ENCODE measurements at places on chromosomes 3 and 15.

- DNase-seq = no peak
Observed at GRCh38 chr3:7328339-7328738, 467.4 kb downstream of the GRM7 start.

GRCh38 chr3:177358977-177359592 lies 161.8 kb upstream of the TBL1XR1 start:
- peak; percentile 31 for DNase-seq

- no peak for DNase-seq
Observed at GRCh38 chr3:127450331-127450730, 140.2 kb downstream of the TPRA1 start.

DNA sequence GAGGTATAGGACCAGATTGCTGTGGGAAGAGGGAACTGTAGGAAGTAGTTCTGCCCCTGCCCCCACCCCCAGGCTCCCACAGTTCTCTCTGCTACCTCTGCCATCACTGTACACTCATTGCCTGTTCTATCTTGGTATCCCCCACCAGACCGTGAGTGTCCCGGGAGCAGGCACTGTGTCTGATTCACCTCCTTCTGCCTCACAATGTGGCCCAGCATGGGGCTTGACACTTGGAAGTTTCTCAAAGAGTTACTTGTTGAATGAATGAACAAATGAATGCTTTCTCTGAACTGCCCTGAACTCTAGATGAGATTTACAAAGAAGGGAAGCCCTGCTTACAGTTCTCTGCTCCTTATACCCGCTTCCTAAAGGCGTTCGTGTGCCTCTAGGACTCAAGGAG lies 27.1 kb upstream of the PIK3CB start:
- DNase-seq = no peak

DNA sequence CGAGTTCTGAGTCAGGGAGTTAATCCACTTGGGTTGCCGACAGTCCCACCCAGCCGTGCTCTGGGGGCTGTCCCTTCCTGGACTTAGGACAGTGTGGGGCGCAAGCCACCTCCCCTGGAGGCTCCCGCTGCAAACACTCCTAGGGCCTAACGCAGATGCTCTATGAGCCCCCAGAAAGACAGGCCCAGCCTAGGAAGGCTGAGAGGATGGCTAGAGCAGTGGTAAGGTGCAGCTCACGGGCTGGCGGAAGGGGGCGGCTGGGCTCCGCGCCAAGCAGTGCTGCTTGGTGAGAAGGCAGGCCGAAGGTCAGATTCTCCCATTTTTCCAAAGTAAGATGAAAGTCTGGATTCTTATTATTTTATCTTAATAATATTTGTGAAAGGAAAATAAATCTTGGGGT lies 84.6 kb upstream of the ALDH1L1 start:
- no peak for DNase-seq

DNA sequence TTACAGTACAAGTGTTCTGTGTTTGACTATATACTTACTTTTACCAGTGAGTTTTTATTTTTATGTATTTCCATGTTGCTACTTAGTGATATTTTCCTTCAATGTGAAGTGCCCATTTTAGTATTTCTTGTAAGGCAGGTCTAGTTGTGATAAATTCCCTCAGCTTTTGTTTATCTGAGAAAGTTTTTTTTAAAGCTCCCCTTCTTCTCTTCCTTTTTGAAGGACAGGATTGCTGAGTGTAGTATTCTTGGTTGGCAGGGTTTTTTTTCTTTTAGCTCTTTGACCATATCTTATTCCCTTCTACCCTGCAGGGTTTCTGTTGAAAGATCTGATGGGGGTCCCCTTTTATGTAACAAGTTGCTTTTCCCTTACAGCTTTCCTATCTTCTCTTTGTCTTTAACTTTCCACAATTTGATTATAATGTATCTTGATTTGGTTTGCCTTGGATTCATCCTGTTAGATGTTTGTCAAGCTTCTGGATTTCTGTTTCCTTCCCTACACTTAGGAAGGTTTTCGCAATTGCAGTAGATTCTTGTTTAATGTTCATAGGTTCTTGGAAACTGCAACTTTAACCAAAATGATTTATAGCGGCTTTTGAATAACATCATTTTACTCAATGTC lies 7.9 kb downstream of the PLAAT1 start:
- no peak for DNase-seq

- DNase-seq = no peak
Observed at GRCh38 chr3:459311-459670, 262.7 kb downstream of the CHL1 start.

- peak; percentile 48 for DNase-seq
Observed at GRCh38 chr3:72152551-72153476, 367.9 kb upstream of the PROK2 start.

- no peak for DNase-seq
Observed at GRCh38 chr3:31465999-31466398, 66.7 kb upstream of the STT3B start.

DNA sequence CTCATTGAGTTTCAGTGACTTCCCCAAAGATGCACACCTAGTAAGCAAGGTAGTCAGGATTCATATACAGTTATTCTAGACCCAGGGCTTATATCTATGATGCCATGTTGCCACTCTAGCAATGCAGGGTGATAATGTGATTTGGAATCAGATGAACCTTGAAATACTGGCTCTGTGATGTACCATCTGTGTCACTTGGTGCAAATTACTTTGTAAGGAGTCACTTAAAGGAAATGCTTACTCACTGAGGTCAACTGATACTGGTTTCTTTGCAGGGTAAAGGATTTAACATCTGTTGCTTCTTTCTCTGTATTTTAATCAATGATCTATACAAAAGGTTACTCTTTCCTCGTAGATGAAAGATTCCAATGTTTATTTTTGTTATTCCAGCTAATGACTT lies 10.8 kb downstream of the ASB14 start:
- DNase-seq = no peak

DNA sequence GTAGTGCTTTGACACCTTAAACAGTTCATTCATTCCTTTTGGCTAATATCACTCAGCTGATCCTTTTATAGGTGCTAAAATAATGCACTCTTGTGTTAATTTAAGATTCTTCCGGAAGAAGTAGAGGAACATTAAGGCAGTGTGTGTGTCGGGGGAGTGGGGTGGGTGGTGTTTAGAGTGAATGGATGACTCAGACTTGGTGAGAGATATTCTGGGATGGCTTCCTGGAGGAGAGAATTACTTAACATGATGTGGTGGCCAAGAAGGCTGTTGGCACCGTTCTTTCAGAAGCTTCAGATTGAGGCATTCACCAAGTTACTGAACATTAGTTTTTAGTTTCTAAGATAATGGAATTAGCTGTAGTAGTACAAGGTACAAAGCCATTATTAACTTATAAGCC lies 125.6 kb upstream of the ROPN1 start:
- DNase-seq = no peak

GRCh38 chr3:5071061-5071460 lies 51.0 kb upstream of the ARL8B start:
- DNase-seq = no peak

DNA sequence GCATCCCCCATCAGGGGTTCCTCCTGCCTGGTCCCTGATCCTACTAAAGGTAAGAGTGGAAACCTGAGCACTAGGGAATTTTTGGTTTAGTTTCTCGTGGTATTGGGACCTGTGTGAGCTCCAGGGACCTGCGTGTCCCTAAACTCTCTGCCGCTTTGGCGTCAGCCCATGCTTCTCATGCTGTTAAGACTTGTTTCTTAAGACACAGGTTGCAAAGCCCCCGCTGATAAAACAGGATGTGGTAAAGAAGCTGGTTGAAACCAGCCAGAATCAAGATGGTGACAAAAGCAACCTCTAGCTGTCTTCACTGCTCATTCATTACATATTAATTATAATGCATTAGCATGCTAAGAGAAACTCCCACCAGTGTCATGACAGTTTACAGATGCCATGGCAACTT lies 64.6 kb downstream of the LYZL4 start:
- DNase-seq = no peak

DNA sequence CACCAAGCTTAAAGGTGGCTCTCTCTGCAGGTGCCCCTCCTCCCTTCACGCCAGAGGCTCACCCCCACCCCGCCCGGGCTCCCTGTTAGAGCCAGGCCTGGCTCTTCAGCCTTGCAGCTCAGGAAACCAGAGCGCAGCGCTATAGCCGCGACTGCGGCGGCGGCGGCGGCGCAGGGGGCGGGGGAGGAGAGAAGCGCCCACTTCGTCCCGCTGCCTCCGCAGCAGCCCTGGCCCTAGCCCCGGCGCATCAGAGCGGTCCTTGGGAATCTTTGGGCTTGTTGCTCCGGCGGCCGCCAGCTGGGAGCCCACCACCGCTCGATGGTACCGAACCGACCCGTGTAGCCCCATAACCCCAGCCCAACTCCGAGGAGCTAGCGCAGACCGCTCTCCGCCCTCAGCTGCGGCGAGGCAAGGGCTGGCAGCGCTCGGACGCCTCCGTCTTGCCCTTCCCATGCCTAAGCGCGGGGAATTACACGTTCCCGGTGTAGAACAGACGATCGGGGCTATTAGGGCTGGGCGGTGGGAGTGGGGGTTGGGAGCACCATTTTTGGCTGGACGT lies 1.2 kb downstream of the RASGRF1 start:
- DNase-seq = no peak

GRCh38 chr15:22973987-22974386 lies 6.2 kb downstream of the CYFIP1 start:
- no peak for DNase-seq
